ENCODE measurements at places on chromosomes 1 and 21.

GRCh38 chr1:47439017-47439818, 1.4 kb downstream of the FOXD2 start:
- DNase-seq, result no peak

DNA sequence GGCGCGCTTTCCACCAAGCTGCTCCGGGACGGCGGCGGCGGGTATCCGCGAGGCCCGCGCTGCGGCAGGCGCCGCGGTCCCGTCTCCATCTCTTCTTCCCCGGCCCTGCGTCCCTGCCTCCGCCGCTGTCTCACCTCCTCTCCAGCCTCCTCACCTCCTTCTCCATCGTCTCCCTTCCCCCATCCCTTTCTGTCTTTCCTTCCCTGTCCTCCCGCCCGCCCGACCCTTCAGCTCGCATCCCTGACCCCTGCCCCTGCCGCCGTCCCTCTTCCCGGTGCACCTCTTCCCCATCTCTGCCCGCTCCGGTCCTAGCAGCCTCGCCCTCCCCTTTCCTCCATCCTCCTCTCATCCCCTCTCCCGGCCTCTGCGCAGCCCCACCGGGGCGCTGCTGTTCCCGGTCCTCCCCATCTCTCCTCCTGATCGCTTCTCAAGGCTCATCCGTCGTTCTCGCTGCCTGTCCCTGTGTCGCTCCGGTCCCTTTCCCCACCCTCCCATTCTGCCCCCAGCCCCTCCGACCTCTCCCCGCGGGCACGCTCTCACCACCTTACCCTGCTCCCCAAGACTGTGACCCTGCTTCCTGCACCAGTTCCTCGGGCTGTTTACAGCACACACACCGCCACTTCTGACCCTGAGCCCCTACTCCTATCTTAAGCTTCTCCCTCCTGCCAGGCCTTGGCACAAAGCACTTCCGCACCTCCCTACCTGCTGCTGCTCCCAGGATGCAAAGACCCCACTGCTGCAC, 760 bp upstream of the NPHP4 start:
- DNase-seq, result no peak

GRCh38 chr1:115499253-115499652, 142.5 kb upstream of the VANGL1 start:
- no peak for DNase-seq

DNA sequence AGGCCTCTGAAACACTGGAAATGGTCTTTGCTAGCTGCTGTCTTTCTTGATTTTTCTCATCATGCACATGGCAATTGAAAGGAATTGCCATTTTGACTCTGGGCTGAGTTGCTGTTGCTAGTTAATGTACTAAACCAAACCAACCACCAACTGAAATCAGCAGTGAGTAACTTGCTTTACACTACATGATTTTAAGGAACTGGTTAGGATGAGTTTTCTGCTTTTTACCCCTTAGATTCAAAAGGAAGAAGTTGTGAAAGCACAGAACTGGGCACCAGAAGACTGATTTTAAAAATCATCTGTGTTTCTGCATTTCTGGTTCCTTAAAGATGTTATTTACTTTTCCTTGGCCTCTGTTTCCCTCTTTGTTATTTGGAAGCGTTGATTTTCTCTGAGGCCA, 361.9 kb downstream of the HLX start:
- DNase-seq, result no peak

- no peak for DNase-seq
Measured at GRCh38 chr1:240285540-240285939, 193.9 kb downstream of the FMN2 start.

DNA sequence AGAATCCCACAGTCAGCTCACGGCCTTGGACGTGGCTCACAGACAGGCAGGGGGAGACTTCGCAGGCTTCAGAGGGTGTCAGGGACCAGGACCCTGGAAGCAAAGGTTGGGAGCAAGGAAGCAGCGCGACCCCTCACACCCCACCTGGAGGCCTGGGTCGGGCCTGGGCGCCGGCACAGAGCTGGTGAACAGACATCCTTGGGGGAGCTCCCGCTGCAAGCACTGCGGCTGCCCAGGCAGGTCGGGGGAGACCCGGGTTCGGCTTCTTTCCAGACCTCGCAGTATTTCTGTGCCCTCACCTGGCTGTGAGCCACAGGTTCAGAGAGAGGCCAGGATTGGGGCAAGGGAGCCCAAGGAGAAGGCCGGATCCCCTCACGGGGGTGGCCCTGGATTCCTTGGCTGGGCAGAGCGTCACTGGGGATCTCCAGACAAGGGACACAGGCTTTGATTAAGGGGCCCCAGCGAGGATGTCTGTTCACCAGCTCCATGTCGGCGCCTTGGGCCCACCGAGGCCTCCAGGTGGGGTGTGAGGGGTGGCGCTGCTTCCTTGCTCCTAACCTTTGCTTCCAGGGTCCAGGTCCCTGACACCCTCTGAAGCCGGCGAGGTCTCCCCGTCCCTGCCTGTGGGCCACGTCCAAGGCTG, 37.9 kb upstream of the TSPEAR start:
- no peak for DNase-seq

DNA sequence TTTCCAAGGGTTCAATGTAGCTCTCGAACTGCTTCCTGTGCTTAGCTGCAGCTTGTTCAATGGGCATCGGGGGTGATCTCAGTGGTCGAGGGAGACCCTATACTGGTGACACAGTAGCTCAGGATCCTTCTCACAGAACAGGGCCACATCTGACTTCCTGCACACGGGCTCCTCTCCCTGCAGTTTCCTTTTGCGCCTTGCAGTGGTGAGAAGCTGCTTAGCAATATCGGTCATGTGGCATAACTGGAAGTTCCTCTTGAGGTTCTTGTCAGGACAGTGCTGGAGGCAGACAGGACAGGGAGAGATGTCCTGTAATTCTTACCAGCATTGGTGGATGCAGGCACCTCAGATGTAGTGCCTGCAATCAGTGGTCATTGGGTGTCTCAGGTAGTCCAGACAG, 140.5 kb upstream of the MAP1LC3C start:
- DNase-seq, result no peak

Data from body of pancreas (tissue), 4 donors.